ENCODE measurements at places on chromosomes 1 and 21.

DNA sequence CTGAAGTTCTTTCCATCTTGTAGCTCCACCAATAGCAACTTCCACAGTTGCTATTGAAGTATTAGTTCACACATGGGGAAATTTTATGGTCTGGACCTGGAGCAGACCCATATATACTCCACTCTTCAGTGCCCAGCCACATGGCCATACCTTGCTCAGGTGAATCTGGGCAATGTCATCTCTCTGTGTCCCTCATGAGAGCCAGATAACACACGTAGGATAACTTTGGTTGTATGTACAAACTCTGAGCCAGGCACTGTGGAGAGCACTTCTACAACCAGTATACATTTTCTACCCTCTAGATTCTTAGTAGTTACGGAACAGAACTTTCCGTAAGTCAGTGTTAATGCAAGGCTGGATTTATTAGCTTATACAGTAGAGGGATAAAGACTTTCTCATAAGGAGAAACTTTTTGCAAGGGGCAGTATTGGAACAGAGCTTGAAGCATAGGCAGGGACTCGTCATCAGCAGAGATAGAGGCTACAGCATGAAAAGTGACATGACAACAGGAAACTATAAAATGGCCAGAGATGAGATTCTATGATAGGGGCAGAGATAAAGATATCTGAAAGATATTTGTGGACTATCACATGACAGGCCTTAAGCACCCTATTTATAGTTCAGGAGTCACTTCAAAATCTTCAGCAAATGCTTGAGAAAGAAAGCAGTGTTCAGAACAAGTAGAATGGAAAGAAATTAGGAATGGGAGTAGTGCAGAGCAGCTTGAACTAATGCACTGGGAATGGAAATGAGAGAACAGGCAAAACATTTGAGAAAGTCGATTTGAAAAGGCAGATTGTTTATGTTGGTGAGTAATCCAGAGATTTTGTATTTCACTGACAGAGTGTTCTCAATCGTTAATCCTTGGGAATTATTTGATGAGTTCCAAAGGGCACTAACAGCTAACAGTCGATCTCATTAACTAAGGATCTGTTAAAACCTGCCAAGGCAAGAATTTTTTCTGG, 481.8 kb downstream of the USP25 start:
- DNase-seq: no peak

DNA sequence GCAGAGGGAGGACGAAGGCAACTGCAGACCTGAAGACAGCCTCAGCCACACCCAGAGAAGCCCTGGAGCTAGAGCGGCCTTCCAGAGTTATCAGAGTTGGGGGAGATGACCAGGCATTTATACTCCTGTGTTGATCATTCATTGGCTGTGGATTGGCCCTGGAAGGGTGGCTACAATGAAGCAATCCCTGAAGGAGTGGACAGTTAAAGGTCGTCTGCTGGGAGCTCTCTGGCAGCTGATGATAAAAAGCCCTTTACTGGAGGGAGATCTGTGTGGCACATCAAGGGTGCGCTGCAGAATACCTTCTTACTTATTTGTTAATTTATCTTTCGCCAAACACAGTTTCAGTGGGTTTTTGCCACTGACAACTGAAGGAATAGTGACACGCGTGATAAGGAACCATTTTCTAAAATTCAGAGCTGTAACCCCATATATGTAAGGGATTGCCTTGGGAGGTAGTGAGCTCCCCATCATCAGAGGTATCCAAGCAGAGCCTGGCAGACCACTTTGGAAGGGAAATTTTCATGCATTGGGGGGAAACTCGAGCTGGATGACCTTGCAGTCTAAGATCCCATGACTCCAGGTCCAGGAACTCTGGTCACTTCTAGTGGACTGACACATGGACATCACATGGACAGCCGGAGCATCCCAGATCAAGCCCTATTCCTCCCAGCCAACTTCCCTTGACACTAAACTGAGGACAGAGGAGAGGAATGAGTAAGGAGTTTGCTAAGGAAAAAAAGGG, 126.4 kb upstream of the GADD45A start:
- no peak for DNase-seq

GRCh38 chr1:204321665-204322064, 38.1 kb downstream of the PLEKHA6 start:
- DNase-seq: no peak

GRCh38 chr21:33197496-33197895, 32.2 kb upstream of the IFNAR2 start:
- no peak for DNase-seq

DNA sequence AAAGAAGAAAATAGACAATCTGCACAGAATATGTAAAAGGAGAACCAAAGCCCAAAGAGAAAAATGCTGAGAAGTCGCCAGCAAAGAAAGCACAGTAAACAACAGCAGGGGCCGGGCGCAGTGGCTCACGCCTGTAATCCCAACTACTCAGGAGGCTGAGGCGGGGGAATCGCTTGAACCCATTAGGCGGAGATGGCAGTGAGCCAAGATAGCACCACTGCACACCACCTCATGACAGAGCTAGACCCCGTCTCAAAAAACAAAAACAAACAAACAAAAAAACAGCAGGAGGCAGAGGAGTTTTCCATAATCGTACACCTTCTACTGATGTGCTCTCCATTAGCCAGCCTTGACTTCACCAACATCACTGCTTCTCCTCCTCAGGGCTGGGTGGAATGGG, 153.2 kb downstream of the LYPLAL1 start:
- no peak for DNase-seq

GRCh38 chr21:44720170-44720569, 8.8 kb upstream of the TSPEAR start:
- DNase-seq: no peak

- no peak for DNase-seq
Observed at GRCh38 chr1:199404191-199404590, 623.3 kb upstream of the NR5A2 start.

GRCh38 chr1:225995919-225996864, 3.0 kb downstream of the SDE2 start:
- DNase-seq: no peak

Data from GM13976 (cell line).